ENCODE measurements at places on chromosomes 5 and 9. TPM values are rescaled to one million over a fixed set of nuclear protein-coding genes. Genes with fewer than 3 reads are reported as not detected.
A peak's percentile ranks its signal among the peaks of the same experiment; 100 is the strongest.

DNA sequence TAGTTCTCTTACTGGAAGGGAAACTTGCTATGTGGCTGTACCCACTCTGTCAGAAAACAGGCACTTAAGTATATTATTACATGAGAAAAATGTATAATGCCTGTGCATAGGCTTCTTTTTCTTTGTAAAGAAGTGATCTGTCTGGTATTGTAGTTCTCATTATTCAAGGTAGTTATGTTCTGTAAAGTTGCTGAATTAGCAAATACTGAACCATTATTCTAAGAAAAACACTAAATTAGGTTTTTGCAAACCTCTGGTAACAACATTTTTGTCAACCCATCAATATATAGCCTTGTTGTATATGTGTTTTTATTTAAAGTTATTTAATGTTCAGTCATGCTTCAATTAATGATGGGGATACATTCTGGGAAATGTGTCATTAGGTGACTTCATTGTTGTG is 8.8 kb downstream of the RAD17 start:
- no peak overlapping the region for H3K27ac ChIP-seq
- no peaks in the 10 kb centered on the region for H3K4me1 ChIP-seq
- no peaks in the 10 kb centered on the region for H3K27me3 ChIP-seq
- DNase-seq = no peak
- peaks cover 21% of the 10 kb centered on the region for H3K36me3 ChIP-seq
- no peak overlapping the region for H3K4me3 ChIP-seq

GRCh38 chr5:173480896-173481295 is 135.6 kb downstream of the BOD1 start:
- H3K4me3 ChIP-seq = no peak overlapping the region
- DNase-seq = no peak
- H3K27ac ChIP-seq = no peak overlapping the region
- H3K36me3 ChIP-seq = no peaks in the 10 kb centered on the region

- H3K36me3 ChIP-seq = peaks cover 3% of the 10 kb centered on the region
- peaks cover 29% of the 10 kb centered on the region for H3K4me1 ChIP-seq
- no peak overlapping the region for H3K4me3 ChIP-seq
- peak overlapping the region; percentile 30 for H3K27ac ChIP-seq
These were observed 2.8 kb upstream of the SMARCA2 start for GRCh38 chr9:2012347-2012746.

DNA sequence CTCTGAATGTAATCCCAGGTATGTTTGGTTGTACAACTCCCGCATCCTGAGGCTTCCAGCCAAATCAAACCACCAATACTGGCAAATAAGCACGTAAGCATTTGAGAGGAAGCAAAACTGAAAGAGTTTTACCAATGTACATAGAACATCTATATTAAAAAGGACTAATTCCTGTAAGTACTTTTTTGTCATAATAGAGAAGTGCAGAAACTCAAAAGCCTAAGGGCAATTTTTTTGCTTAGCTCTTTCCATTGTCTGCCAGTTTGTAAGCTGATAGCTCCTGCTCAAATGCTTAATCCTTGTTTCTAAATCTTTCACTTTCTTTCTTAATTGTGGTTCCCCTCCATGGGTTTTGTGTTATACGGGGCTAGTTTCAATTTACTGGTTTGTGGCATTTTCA is 1151.8 kb downstream of the CDH12 start:
- no peak overlapping the region for H3K27ac ChIP-seq
- H3K4me1 ChIP-seq = no peaks in the 10 kb centered on the region
- H3K36me3 ChIP-seq = no peaks in the 10 kb centered on the region
- H3K4me3 ChIP-seq = no peak overlapping the region

GRCh38 chr9:108836319-108836718 is 19.5 kb downstream of the ACTL7B start:
- H3K27me3 ChIP-seq = no peaks in the 10 kb centered on the region
- H3K4me1 ChIP-seq = peaks cover 5% of the 10 kb centered on the region
- H3K27ac ChIP-seq = no peak overlapping the region
- no peaks in the 10 kb centered on the region for H3K36me3 ChIP-seq
- H3K4me3 ChIP-seq = no peak overlapping the region

GRCh38 chr5:10856683-10857337 is 95.8 kb upstream of the DAP start:
- no peak overlapping the region for H3K27ac ChIP-seq
- no peak overlapping the region for H3K4me3 ChIP-seq
- no peaks in the 10 kb centered on the region for H3K36me3 ChIP-seq
- H3K4me1 ChIP-seq = no peaks in the 10 kb centered on the region
- peak; percentile 33 for DNase-seq

The PCDHB14 gene
- not detected for total RNA-seq

DNA sequence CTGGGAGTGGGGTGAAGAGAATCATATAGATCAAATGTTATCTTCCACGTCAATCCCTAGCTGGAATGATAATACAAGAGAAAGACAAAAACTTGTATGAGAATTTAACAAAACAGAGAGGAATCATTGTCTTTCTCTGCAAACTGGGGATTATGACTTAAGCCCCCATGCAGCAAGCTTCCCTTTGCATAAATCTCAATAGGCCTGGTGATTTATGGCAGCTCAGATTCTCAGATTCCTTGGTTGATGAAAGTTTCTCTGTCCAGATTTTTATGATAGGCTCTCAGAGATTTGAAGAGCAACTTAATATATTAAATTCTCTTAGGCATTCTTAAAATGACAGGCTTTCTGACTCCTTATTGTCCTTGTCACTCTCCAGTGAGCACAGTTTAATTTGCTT is 56.0 kb downstream of the RASGRF2 start:
- DNase-seq = no peak
- H3K4me3 ChIP-seq = no peak overlapping the region
- peaks cover 4% of the 10 kb centered on the region for H3K36me3 ChIP-seq
- no peaks in the 10 kb centered on the region for H3K27me3 ChIP-seq
- peaks cover 29% of the 10 kb centered on the region for H3K4me1 ChIP-seq

DNA sequence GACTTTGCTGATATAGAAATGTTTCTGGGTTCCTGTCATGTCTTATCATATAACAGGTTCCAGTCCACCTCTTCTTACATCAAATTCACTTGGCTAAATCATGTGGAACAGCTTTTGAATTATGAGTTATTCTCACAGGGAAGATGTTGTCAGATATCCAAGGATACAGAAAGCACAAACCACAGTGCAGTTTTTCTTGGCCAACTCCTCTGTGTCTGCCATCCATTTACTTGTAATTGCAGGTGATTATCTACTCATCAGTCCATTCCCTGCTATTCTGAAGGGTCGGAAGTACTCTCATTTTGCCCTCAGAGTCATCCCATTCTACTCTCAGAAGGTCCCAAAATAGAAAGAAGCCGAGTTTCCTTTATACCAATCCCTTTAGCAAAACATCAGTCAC is 10.0 kb downstream of the MARCHF11 start:
- H3K4me1 ChIP-seq = no peaks in the 10 kb centered on the region
- no peaks in the 10 kb centered on the region for H3K27me3 ChIP-seq
- no peak for DNase-seq
- no peaks in the 10 kb centered on the region for H3K36me3 ChIP-seq
- H3K4me3 ChIP-seq = no peak overlapping the region
- no peak overlapping the region for H3K27ac ChIP-seq

DNA sequence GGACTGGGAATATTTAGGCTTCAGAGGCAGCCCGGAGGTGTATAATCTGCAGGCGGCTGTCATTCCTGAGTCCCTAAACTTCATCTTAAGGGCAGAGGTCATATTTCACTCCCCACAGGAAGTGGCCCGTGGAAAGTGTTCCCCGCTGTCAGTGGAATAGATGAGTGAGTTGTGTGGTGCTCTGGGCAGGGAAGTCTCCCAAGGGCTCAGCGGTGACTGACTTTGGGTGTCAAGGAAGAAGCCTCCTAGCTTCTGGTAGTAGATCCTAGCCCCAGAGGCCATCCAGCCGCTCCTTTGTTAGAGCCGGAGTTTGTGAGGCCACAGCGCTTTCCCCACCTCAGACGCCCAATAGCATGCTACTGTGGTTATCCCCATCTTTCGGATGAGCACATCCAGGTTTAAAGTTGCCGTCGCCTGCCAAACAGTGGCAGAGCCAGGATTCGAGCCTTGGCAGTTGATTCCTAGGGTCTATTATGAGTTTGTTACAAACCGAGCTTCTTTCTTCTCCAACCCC is 38.9 kb upstream of the TIFAB start:
- no peak for DNase-seq
- H3K36me3 ChIP-seq = peaks cover 2% of the 10 kb centered on the region
- H3K4me3 ChIP-seq = no peak overlapping the region
- no peak overlapping the region for H3K27ac ChIP-seq

The IFNB1 gene
- total RNA-seq = not detected

DNA sequence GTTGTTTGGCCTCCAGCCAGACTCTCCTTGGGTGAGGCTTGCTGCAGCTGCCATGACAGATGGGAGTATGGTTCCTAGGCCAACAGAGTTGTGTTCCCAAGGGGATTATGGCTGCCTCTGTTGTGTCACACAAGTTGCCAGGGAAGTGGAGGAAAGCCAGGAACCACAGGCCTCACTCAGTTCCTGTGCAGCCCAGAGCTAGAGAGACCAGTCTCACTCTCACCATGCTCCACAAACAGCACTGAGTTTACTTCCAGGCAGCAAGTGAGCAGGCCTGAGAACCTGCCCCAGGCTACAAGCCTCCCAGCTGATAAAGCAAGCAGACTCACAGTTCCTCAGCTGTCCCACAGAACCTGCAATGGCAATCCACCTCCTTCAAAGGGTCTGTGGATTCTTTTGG is 273.6 kb upstream of the TAS2R1 start:
- no peak overlapping the region for H3K27ac ChIP-seq
- H3K4me3 ChIP-seq = no peak overlapping the region
- DNase-seq = no peak
- H3K36me3 ChIP-seq = no peaks in the 10 kb centered on the region

GRCh38 chr5:27318701-27319100 is 280.3 kb upstream of the CDH9 start:
- H3K36me3 ChIP-seq = no peaks in the 10 kb centered on the region
- no peaks in the 10 kb centered on the region for H3K4me1 ChIP-seq
- no peak for DNase-seq
- no peaks in the 10 kb centered on the region for H3K27me3 ChIP-seq
- H3K27ac ChIP-seq = no peak overlapping the region

DNA sequence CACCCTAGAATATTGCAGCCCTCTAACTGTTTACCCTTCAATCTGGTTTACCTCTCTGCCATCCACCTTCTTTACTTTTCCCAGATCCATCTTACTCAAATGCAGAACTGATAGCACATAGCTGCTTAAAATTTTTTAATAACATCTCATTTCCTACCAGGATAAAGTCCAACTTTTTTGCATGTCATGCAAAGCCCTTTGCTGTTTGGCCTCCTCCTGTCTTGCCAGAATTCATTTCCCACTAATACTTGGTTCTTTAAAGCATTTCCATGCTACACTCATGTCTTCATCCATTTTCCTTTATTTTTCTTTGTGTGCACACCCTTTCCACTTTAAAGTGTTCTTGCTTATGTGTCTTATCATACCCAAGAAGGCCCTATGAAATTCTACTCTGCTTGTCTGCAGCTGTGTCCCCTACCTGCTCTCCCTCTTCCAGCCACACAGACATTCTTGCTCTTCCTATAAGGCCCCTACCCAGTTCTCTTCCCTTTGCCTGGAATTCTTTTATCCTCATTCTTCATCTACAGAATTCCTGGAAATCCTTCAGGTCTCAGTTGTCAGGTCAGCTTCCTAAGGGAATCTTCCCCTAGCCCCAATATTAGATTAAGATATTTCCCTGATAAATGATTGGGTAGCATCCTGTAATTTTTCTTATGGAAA is 50.3 kb downstream of the TLE4 start:
- H3K4me1 ChIP-seq = peaks cover 46% of the 10 kb centered on the region
- H3K27me3 ChIP-seq = no peaks in the 10 kb centered on the region
- no peak for DNase-seq
- no peak overlapping the region for H3K27ac ChIP-seq
- peaks cover 9% of the 10 kb centered on the region for H3K36me3 ChIP-seq

DNA sequence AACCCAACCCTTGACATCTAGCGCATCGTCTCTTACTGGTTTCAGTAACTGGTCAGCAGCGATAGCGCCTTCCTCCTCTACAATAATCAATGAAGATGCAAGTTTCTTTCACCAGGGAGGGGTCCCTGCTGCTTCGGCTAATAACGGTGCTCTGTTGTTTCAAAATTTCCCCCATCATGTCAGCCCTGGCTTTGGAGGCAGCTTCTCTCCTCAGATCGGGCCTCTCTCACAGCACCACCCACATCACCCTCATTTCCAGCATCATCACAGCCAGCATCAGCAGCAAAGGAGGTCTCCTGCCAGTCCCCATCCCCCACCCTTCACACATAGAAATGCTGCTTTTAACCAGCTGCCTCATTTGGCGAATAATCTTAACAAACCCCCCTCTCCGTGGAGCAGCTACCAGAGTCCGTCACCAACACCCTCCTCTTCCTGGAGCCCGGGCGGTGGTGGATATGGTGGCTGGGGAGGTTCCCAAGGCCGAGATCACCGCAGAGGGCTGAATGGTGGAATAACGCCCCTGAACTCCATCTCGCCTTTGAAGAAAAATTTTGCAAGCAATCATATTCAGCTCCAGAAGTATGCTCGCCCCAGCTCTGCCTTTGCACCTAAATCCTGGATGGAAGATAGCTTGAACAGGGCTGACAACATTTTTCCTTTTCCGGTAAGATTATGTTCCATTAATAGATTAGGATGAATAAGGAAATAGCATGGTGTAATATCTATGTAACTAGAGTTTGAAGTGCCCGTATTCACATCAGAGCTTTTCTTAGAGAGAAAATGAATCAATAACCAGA is 2.2 kb downstream of the CPEB4 start:
- peaks cover 57% of the 10 kb centered on the region for H3K4me1 ChIP-seq
- H3K36me3 ChIP-seq = peaks cover 17% of the 10 kb centered on the region
- no peak overlapping the region for H3K27ac ChIP-seq
- H3K4me3 ChIP-seq = peak overlapping the region; percentile 20
- no peak for DNase-seq

The SLC23A1 gene
- total RNA-seq = 1.5 TPM

The TRIM14 gene
- 85.2 TPM for total RNA-seq

GRCh38 chr9:132230605-132231004 is 68.7 kb downstream of the NTNG2 start:
- no peak for DNase-seq
- H3K27ac ChIP-seq = no peak overlapping the region
- peaks cover 6% of the 10 kb centered on the region for H3K4me1 ChIP-seq
- no peaks in the 10 kb centered on the region for H3K36me3 ChIP-seq
- H3K27me3 ChIP-seq = no peaks in the 10 kb centered on the region

GRCh38 chr9:131394464-131395156 is 724 bp downstream of the PRRC2B start:
- peaks cover 5% of the 10 kb centered on the region for H3K27me3 ChIP-seq
- H3K27ac ChIP-seq = peak overlapping the region; percentile 84
- peaks cover 28% of the 10 kb centered on the region for H3K36me3 ChIP-seq
- H3K4me1 ChIP-seq = peaks cover 57% of the 10 kb centered on the region
- DNase-seq = peak; percentile 62

GRCh38 chr9:133261753-133262120 is 13.3 kb downstream of the ABO start:
- no peak overlapping the region for H3K4me3 ChIP-seq
- DNase-seq = no peak
- H3K27ac ChIP-seq = no peak overlapping the region
- no peaks in the 10 kb centered on the region for H3K36me3 ChIP-seq

All from activated CD8-positive, alpha-beta T cell treated with anti-CD3 and anti-CD28 coated beads, Interleukin-2, amount 10 ng/mL, durations not matched to agents 7 days and 5 days (primary cell).